AG04449 (cell line): ENCODE measurements at places on chromosomes 1 and 21.

DNA sequence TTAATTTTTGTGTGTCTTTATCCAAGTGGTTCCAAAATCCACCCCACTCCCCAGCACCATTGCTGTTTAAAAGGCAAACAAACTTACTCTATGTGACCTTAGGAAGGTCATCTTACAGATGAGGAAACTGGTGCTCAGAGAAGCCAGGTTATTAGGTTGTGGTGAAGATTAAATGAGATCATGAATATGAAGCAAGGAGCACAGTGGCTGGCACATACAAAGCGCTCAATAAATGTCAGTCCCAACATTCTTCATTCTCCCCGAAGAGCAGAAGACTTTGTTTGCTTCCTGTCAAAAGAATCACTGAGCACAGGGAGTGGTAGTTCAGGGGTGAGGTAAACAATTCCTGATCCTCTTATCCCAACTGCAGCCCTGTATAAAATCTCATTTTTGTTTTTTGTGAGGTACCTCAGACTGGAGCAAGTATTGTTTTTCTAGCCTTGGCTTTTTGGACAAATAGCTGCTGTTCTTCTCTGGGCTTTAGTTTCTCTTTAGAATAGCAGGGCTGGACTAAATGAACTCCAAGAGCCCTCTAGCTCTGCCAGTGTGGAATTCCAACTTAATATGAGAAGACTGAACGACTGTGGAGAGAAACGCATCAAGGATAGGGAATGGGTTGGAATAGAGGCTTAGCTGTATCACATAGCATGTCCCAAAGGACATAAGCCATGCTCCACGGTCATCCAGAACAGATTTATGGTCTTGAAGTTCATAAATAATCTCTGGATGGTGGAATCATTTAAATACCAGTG is 455.3 kb upstream of the USP24 start:
- no peak for DNase-seq

DNA sequence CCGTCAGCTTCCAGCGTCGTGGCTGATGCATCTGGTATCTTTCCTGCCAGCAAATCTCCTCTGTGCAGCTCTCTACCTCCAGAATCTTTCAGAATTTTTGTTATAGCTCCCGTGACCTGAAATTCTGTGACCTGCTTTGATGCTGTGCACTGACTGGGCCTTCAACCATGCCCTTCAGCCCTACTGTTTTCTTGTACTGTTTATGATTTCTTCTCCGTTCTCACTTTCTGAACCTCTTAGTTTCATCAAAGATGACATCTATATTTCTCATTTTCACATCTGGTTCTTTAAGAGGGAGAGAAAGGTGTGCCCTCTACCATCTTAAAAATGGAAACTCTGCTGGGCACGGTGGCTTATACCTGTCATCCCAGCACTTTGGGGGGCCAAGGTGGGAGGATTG is 5.7 kb downstream of the PRDM15 start:
- DNase-seq, result no peak

DNA sequence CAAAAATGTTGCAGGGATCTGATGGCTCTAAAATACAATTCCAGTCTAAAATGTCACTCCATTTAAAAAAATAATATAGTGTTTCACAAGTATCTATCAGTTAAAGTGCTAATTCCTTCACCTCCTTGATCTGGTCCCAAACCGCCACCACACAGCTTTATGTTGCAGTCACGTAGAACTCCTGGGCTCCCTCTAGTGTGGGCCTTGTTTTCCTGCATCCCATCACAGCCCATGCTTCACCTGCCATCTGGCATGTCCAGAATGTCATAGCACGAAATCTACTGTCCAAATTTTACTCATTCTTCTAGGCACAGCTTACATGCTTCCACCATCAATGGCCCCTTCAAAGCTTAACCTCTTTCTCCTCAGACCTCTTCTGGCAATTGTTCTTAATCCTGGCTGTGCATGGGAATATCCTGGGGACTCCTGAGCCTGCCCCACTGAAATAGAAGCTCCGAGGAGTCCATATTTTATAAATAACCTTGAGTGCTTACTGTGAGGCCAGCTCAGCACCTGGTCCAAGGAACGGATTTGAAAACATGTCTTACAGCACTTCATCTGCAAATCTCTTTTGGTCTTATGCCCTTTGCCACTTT is 15.5 kb downstream of the FYB2 start:
- DNase-seq, result no peak

GRCh38 chr1:76160225-76160624 is 85.7 kb downstream of the ST6GALNAC3 start:
- no peak for DNase-seq

DNA sequence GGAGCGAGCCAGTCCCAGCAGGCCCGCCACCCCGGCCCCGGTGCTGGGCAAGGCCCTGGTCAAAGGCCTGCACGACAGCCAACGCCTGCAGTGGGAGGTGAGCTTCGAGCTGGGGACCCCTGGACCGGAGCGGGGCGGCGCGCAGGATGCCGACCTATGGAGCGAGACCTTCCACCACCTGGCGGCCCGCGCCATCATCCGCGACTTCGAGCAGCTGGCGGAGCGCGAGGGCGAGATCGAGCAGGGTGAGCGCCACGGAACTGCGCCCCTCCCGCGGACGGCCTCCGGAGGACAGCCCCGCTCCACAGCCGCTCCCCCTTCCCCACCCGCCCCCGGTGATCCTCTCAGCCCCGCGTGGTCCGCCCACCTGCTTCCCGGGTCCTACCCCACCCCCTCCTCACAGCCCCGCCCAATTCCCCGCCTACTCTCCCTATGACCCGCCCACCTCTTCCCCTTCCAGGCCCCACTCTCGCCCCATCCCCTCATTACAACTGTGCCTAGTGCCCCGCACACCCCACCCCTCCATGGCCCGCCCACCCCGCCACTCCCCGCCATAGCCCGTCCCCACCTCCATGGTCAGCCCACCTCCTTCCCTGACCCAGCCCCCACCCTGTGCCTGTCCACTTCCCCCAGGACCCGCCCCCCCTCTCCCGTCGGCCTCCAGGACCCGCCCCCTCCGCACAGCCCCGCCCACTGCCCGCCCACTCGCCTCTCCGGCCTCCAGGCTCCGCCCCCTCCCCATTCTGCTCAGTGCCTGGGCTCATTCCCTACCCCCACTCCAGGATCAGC is 52.7 kb downstream of the VWA5B1 start:
- no peak for DNase-seq

DNA sequence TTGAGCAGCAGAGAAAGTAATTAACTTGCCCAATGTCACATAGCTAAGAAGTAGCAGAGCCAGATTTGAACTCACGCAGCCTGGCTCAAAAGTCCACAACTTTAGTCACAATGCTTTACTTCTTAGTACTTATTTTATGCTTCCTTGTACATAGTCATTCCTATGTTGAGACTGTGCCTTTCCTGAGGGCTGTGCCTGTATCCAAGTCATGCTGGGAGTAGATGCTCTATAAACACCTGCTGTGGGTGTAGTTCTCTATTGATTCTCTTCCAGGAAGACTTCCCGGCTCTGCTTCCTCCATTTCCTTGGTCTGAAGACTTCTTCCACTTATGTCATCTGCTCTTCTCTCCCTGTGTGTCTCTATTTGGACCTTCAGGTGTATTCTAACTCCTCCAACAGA is 16.6 kb downstream of the IQGAP3 start:
- DNase-seq, result no peak

DNA sequence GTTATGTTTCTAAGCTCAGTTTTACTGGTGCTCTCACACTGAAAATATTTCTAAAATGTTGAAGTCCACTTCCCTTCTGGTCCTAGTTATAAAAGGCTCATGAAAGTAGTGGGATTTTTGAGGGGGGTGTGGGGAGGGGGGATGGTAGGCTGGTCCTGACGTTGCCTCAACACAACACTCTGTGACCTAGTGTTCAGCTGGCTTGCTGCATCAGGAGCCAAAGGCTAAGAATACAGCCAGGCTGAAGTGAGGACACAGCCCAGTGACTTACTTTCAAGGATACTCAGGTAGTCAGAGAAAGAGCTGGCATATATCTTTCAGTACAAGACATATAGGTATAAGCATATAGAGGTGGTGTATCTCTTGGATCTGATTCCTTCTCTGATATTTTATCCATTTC is 151.9 kb upstream of the C8B start:
- DNase-seq, result no peak

GRCh38 chr1:74505928-74506710 is 6.3 kb downstream of the LRRC53 start:
- no peak for DNase-seq

DNA sequence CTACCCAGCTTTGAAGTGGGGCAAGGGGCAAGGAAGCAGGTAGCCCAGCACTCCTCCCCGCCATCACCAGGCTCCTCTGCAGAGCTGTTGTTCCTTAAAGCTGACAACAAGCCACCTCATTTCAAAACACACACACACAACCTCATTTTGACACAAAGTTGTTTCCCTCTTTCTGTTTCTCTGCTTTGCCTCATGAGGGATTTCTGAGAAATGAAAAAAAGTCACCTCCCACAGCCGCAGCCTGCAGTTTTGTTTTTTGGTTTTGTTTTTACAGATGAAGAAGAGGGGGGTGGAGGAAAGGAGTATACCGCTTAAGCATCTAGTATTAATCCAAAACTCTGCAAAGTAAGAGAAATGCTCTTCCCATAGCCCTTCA is 12.1 kb downstream of the MCL1 start:
- DNase-seq, result no peak

- DNase-seq, result no peak
These were observed 1.6 kb downstream of the TUFT1 start for GRCh38 chr1:151541752-151542151.

DNA sequence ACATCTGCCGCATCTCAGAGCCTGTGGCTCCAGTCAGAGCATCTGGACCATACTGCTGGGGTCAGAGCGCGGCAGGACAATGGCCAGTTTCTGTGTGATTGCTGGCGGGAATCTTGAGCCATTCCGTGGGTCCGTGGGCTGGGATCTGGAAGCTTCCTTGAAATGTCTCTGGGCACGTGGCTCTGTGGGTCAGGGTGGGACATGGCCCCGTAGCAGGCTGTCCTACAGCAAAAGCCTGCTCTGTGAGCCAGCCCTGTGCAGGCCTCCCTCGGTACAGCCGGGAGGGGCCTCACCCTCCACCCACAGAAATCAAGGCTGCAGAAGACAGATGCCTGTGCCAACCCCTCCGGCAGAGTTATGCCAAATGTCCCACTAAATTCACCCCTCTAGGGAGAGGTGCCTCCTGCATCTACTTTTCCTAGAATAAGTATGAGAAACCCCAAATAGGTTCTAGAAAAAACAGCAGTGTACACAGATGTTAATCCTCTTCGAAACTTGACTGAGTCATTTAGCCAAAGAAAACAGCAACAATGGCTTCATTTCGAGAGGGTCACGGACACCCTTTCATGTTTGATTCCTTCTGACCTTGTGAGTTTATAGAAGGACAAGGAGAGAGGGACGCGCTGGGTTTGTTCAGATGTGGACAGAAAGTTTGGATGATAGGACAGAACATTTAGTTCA is 27.8 kb downstream of the COL18A1 start:
- no peak for DNase-seq

DNA sequence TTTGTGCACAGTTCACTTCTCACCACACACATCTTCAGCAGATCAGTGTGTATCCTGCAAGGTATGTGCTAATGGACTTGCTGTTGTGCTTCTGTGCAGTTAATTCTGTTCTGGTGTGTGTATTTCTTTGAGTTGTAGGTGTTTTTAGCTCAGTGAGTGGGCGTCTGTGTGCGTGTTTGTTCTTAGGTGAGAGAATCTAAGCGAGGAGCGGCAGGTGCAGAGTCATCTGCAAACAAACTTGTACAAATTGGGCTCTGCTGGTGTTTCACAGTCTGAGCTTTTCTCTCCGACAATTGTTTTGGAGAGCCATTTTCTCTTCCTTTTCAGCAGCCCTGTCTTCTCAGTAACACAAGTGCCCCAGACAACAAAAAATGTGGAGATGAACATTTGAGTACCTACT is 43.6 kb downstream of the ACP6 start:
- DNase-seq, result no peak

- no peak for DNase-seq
These were observed 52.0 kb upstream of the SMYD2 start for GRCh38 chr1:214228976-214229375.

DNA sequence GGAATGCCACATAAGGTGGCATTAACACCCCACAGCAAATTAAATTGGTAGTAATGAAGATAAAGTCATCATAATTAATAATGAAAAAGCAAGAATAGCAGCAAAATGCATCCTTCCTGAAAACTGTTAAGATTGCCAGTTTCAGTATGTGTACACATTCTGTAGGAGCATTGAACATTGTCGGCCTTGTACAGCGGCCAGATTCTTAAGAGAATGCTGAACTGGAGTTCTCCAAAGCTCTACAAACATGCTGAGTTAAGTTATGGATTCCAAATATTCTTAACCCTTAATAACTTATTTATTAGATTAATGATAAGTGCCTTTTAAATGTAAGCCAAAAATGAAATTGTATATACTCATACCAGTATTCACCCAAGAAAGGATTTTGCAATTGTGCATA is 189.9 kb downstream of the AK5 start:
- DNase-seq, result no peak

GRCh38 chr21:43818685-43819084 is 29.3 kb downstream of the RRP1 start:
- no peak for DNase-seq

GRCh38 chr1:224377676-224378006 is 21.0 kb downstream of the CNIH4 start:
- no peak for DNase-seq

GRCh38 chr1:6373961-6374720 is 19.4 kb downstream of the ACOT7 start:
- DNase-seq, result no peak

- DNase-seq, result no peak
These were observed 224.4 kb downstream of the DSCAM start for GRCh38 chr21:40622531-40622930.

DNA sequence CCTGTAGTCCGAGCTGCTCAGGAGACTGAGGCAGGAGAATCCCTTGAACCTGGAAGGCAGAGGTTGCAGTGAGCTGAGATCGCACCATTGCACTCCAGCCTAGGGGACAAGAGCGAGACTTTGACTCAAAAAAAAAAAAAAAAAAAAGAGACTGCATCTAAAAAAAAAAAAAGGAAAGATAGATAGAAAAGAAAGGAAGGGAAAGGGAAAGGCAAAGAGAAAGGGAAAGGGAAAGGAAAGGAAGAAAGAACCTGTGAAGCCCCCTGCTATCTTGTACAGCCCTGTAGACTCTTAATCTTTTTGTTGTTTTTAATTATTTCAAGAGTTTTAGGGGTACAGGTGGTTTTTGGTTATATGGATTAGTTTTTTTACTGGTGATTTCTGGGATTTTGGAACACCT is 46.0 kb upstream of the MUTYH start:
- DNase-seq, result no peak

GRCh38 chr1:3541936-3542335 is 69.4 kb downstream of the MEGF6 start:
- DNase-seq, result no peak
